ENCODE measurements at places on chromosomes 6 and 20.

DNA sequence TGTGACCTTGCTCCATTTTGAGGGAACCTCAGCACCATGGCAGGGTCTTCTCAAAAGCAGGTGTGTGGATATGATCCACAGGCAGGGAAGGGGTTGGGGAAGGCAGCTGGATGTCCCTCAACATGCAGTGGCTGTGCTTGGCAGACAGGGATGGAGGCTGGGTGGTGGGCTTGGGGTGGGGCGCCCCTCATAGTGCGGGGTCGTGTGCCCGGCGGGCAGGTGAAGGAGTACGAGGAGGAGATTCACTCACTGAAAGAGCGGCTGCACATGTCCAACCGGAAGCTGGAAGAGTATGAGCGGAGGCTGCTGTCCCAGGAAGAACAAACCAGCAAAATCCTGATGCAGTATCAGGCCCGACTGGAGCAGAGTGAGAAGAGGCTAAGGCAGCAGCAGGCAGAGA is 8.0 kb upstream of the ZBTB9 start:
- no peak for DNase-seq

DNA sequence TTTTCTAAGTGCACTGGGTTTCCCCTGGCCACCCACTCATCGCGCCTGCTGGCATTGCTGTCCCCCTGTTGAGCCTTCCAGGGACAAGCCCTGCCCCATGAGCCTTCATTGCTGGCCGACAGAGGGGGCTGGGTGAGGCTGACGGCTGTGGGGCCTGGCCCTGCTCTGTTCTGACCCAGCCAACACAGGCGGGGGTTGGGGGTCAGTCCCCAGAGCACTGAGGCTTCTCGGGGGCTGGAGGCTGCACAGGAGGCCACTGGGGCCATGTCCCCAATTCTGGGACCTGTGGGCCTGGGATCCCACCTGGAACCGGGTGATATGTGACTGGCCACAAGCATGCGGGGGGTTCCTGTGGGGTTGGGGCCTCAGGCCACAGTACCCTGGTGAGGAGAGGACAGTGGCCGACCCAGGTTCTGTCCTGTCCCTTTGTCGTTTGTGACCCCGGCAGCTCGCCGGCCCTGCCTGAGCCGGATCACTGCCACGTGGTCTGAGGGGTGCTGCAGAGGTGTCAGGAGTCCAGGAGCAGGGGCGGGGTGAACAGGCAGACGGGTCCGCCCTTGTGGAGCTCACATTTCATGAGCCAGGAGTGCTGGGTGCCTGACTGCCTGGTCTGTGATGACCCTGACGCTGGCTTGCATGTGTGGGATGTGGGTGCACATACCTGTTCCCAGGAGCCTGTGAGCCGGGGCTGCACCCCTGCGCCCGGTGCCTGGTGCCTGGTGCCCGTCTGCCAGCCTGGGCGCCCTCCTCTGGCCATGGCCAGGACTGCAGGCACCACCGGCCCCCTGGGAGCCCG is 2.1 kb upstream of the COL20A1 start:
- no peak for DNase-seq

- no peak for DNase-seq
Measured at GRCh38 chr20:38076548-38076947, 43.0 kb downstream of the RPRD1B start.

- DNase-seq: no peak
Measured at GRCh38 chr6:36682328-36683144, 4.0 kb downstream of the CDKN1A start.

DNA sequence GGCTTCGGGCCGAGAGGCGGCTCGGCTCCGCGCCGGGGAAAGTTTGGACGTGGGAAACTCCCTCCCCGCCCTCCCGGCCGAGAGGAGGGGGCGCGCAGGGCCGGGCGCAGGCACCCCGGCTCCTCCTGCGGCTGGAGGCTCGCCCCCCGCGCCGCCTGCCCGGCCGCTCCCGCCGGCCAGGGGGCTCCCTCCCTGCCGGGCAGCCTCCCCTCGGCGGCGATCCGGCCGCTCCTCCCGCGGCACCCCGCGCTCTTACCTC is 370 bp downstream of the CDH22 start:
- no peak for DNase-seq

DNA sequence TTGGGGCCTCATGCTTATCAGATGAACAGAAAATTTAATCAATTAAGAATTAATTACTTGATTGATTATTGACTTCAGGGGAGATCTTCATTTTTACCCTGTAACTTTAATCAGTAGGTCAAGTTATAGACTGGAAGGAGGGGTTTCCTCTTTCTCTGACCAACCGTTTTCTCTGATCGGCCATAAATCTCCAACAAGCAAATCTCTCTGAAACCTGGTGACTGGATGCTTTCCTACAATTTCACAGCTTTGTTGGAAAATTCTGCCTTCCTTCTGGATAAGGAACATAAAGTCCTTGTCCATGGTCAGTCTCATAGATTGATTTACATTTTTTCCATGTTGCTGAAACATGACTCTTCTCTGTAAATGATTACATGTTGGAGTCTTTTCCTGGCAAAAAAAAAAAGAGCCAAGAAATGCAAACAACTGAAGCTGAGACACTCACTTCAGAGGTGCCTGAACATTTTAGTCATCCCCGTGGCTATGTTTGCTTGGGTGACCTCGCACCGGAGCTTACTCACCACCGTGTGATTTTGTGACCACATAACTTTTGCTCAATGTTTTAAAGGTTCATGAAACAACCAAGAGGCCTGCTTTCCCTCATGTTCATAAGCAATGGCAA is 31.0 kb downstream of the IRF4 start:
- peak; percentile 90 for DNase-seq

DNA sequence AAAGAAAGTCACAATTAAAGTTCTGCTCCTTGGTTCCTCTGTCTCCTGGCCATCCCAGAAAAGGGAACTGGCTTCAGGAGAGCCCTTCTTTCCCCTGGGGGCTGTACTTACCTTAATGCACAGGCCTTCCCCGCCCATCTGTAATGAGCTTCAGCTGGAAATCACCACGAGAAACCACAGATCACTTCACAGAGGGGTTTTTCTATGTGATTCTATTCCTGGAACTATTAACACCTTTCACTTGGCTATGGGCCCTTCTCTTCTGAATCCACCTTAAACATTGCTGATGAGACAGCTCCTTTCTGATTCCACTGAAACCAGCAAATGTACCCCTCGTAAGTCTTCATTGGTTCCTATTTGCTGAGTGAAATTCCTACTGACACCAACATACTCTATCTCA is 80.7 kb downstream of the FOXF2 start:
- DNase-seq: no peak

DNA sequence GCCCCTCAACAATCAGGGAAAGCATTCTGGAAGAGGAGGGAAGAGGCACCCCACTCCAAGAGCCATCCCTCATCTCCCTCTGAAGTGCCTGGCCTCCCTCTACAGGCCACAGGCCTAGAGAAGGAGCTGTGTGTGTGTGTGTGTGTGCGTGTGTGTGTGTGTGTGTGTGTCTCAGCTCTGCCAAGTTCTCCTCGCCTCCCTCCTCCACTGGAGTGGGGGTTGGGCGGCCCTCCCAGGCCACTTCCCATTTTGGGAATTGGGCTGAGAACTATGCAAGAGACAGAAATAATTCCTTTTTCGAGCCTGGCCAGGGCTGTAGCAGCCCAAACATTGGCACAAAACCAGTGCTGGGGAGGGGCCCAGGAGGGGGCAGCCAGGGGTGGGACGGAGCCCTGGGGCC is 35.7 kb downstream of the KCNB1 start:
- DNase-seq: peak; percentile 67

DNA sequence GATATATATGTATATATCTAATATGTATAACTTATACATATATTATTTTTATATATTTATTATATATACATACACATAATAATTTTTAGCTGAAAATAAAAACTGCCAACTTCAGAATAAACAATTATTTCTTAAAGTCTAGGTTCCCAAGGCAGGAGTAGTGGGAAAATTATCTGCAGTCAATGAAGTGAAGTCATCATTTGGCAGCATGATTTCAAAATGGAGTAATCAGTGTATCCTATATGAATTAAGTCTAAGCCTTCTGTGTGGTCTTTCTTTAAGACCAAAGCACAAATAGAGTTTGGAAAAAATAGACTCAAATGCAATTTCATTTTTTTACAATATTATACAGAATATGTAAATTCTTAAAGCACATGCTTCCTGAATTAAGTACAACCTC is 251.0 kb downstream of the SAMD5 start:
- DNase-seq: no peak

GRCh38 chr6:17101422-17102257 is at the start of gene STMND1:
Gene STMND1, plus strand, starts transcription at chr6:17102050. Its CDS starts 208 bp downstream, at chr6:17102258.
- DNase-seq: peak; percentile 31

DNA sequence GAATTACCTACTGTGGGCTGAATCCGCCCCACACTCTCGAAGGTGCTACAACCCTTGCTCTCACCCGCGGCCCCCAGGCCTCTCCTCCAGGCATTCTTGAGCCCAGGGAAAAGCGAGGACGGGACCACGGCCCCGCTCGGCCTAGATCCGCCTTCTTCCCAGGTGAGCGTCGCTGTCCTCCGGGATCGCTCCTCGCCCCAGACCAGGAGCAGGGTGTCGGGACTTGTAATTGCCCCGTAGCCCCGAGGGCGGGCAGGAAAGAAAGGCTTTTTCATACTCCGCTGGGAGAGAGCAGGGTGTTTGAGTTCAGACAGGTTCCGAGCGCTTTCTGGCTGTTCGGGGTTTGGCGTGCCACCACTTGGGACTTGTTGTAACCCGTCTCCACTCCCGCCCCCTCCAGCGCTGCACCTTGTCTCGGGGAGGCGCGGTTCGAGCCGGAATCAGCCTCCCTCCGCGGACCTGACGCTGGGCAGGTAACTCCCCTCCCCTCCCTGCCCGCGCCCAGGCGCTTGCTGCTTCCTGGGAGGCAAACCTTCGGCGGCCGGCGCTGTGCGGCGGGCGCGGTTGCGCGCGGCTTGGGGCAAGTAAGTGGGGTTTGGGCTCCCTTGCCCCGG is at the start of gene FAM83B:
FAM83B (plus strand) TSS at position 529 of the 614 bp plus-strand sequence. CDS start 23,476 bp downstream, outside the sequence.
- DNase-seq: no peak

GRCh38 chr6:12112540-12113189 is 100.6 kb downstream of the HIVEP1 start:
- no peak for DNase-seq

DNA sequence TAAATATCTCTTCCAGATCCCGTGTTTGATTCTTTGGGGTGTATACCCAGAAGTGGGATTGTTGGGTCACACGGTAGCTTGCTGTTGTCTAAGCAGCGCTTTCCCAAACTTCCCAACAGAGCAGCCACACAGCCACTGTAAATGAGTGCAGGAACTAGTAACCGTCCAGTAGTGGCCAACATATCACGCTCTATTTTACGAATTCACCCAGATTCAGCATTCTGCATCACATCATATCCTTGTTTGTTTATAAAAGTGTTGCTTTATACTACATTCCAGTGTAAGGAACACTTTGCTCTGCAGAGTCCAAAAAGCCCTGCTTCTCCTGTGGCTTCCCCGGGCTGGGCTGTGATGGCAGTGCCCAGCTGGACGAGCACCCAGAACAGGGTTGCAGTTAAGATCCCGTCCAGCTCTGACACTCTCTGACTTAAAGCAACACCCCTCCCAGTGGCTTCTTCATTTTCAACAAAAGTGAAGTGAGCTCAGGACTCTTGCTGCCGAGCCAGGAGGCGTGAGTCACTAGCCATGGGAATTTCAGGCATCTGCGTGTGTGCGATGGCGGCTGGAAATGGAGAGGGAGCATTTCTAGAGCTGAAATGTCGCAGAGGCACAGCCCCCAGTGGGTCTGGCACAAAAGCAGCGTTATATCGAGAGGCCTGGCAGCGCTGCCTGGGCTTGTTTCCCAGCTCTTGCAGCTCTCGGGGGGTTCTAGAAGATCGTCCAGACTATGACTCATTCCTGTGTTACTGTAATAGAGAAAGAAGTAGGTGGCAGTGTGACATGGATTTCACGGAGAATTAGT is 216.3 kb upstream of the ECI2 start:
- DNase-seq: peak; percentile 97

GRCh38 chr20:51871943-51872342 is 69.6 kb upstream of the SALL4 start:
- no peak for DNase-seq

DNA sequence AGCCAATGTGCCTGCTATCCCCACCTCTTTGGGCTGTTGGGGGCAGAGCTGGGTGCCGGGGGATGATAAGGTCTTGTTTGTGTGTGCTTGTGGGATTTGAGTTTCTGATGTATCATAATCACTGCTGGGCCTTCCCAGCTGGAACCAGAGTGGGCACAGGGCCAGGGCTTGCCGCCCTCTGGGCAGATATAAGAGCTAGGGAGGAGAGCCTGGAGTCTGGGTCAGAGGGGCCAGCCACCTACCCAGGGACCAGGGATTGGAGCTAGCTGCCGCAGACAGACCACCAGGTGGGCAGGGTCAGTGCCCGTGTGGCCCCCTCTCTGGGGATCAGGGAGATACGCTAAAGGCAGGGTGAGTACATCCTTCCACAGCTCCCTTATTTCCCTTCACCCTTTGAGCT is 3.1 kb upstream of the TLDC2 start:
- no peak for DNase-seq

DNA sequence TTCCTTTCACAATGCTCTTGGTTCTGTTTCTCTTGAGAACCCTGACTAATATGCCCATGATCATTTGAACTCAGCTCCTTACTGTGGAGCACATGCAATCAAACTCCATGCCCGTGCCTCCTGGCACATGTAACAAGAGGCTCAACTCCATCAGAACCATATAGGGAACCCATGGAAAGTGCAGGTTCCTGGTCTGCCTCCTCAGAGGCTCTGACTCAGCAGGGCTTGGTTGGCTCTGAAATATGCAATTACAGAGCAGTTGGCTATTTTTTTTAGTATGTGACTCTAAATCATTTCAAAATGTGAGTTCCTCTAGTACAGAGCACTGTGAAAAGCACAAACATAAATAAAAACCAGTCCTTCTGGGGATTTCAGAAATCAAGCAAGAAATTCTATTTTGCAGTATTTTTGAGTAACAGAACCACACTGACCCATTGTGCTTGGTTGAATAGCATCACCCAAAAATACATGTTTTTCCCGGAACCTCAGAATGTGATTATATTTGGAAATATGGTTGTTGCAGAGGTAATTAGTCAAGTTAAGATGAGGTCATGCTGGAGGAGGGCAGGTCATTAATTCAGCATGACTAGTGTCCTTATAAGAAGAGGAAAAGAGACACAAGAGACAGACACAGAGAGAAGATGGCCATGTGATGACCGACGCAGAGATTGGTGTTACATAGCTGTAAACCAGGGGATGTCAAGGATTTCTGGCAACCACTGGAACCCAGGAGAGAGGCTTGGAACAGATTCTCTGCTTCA is 13.2 kb upstream of the MAP3K4 start:
- DNase-seq: peak; percentile 75

GRCh38 chr6:118280210-118280609 is 267.9 kb upstream of the PLN start:
- DNase-seq: peak; percentile 9

DNA sequence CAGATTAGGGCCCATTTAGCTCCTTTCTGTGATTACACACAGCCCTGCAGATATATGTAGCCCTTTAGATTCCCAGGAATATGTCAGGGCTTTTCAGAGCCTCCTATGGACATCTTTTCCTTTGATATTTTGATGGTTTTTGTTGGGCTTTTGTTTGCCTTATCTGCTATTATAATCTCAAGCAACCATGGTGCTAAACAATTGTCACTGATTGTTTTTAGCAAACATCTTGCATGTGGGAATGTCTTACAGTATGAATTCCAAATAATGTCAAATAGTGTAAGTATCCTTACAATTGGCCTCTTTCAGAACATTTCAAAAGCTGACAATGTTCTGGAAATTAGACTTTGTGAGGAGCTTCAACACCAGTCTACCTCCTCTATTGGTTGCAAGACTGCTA is 333.6 kb upstream of the OPRM1 start:
- no peak for DNase-seq
